Left ventricle myocardium inferior (tissue), 1 donor: ENCODE measurements at places on chromosomes 1 and 21. TPM values are rescaled to one million over a fixed set of nuclear protein-coding genes. Genes with fewer than 3 reads are reported as not detected.

CNTN2 gene
- 0.58 TPM for total RNA-seq

FALEC gene
- 0.44 TPM for total RNA-seq

AMPD1 gene
- not detected for total RNA-seq

STIL gene
- 0.58 TPM for total RNA-seq

CR1L gene
- total RNA-seq, result not detected

KCNC4 gene
- total RNA-seq, result 6.1 TPM

ELAPOR1 gene
- 0.19 TPM for total RNA-seq

EPHA2 gene
- total RNA-seq, result 9.6 TPM

PFDN2 gene
- total RNA-seq, result 62.5 TPM

BMP8B gene
- 0.33 TPM for total RNA-seq

OR2T33 gene
- not detected for total RNA-seq

RAP1GAP gene
- total RNA-seq, result 6.2 TPM

BRDT gene
- total RNA-seq, result not detected

FAM177B gene
- not detected for total RNA-seq

TNFRSF8 gene
- total RNA-seq, result 0.82 TPM

MASP2 gene
- not detected for total RNA-seq

SHCBP1L gene
- total RNA-seq, result not detected

DUSP10 gene
- total RNA-seq, result 4.6 TPM

DCDC2B gene
- total RNA-seq, result not detected

NBPF10 gene
- 0.69 TPM for total RNA-seq

ADAMTSL4 gene
- total RNA-seq, result 46.3 TPM

LRRC3 gene
- 1.8 TPM for total RNA-seq

LRRN2 gene
- 1.4 TPM for total RNA-seq

TRPM2 gene
- 1.8 TPM for total RNA-seq

SH2D1B gene
- 0.11 TPM for total RNA-seq

CD53 gene
- total RNA-seq, result 7.5 TPM

RNU1-4 gene
- 6,072 TPM for total RNA-seq

CSF3R gene
- total RNA-seq, result 3.8 TPM
